ENCODE measurements at places on chromosomes 7 and 10.

- no peak for DNase-seq
These were observed 251.6 kb downstream of the GATA3 start for GRCh38 chr10:8305876-8306652.

GRCh38 chr10:13987446-13987845 is 343.3 kb downstream of the FRMD4A start:
- DNase-seq, result peak; percentile 57

GRCh38 chr7:128889121-128889520 is 21.4 kb downstream of the KCP start:
- DNase-seq, result no peak

DNA sequence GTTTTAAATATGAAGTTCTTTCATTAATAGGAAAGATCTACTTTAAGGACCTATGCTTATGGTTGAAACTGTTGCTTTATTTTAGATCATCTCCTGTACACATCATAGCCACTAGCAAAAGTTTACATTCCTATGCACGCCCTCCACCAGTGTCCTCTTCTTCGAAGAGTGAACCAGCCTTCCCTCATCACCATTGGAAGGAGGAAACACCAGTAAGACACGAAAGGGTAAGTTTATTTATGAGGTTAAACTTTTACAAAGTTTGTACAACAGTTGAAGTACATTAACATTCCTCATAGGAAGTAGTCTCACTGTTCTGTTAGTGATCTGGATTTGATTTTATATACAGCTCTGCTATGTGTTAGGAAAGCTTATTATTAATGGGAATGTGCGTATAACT is 16.9 kb downstream of the HBP1 start:
- DNase-seq, result no peak

DNA sequence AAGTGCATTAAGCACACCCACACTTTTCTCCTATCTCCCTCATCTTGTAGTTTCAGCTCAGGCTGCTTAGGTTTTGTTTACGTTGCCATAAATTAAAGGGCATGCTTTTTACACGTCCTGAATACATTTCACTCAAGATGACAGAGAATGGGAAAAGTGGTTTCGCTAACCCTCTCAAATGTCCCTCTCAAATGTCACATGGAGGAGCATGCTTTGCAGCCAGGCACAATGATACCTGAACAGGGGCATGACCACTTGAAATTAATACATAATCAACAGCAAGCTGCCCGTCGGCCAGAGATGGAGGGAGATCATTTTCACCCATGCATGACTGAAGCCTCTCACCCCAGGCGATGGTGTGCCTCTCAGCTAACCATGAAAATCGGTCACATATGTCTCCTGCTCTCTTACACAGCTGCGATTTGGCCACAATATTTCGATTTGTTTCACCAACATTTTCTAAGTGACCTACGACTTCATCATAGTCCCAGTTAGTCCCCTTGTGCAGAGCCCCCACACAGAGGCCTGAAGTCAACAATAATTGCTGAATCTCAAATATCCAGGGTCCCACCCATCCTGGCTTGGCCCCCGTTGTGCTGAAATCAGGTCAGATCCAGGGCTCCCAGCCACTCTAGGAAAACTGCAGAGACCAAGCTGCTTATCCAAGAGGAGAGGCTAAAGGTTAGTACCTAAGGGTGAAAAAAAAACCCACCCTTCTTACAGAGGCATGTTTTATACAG is 373.9 kb upstream of the NFE2L3 start:
- DNase-seq, result no peak

DNA sequence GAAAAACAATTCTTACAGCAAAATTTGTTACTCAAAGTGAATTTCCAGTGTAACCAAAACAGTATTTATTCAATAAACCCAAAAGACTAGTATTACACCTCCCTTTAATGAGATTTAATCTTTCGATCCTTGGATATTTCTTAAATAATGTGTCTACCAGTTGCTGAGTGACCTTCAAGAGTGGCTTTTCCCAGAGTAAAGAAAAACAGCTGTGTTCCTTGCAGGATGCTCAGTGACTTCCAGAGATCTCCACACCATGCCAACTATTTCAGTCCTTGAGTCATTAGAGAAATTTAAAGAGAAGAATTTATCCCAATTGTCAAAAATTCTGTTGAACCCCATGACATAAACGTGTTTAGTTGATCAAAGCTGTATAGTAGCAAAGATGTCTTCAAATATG is 44.0 kb downstream of the IMMP2L start:
- DNase-seq, result no peak

- no peak for DNase-seq
These were observed 45.2 kb upstream of the TMEM213 start for GRCh38 chr7:138752518-138753149.

GRCh38 chr7:27737616-27738015 is 2.3 kb upstream of the TAX1BP1 start:
- DNase-seq, result no peak

DNA sequence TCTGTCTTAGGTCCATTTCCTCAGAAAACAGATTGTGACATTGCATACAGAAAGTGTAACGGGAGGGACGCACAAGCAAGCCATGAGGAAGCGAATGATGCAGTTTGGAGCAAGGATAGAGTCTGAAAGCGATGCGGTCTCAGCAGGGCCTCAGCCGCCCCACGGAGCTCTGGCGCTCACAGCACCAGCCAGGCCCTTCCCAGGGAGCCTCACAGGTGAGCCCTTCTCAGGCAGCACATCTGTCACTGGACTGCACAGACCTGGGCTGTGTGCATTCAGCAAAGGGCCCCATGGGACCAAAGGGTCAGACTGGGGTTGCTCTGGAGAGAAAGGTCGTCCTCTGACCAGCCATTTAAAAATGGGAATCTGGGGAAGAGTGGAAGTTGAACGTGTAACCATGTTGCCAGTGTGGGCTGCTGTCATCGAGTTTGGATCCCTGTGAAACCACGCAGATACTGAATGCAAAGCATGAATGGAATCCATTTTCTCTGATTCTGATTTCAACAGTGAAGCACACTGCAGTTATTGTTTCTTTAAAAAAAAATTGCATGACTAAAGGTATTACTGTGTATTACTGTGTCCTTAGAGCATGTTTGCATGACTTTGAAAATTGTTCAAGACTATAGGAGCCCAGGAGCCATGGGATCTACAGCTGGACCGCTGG is 350.0 kb upstream of the AKR1E2 start:
- no peak for DNase-seq

DNA sequence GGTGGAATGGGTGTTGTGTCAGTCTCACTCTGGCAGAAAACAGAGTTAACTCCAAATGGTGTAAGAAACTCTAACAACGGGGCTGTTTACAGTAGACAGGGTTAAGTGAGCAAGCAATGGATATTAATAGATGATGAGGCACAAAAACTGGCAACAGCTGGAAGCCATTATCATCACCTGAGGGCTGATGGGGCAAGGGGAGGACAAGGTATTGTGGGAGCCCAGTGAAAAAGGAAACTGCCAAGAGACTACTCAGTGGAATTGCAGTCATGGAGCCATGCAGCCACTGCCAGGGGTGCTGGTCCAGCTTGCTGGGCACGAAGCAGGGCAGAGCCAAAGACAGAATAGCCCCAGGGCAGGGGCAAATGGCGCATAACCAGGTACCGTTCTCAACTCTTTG is 260.7 kb downstream of the BICC1 start:
- no peak for DNase-seq

GRCh38 chr7:86094166-86094669 is 549.5 kb upstream of the GRM3 start:
- DNase-seq, result no peak

- DNase-seq, result peak; percentile 73
These were observed at the start of gene MACROH2A2 for GRCh38 chr10:70052462-70053217. TSS of gene MACROH2A2 (plus strand) at chr10:70052846. CDS start at chr10:70075659, 22,813 bp downstream.

DNA sequence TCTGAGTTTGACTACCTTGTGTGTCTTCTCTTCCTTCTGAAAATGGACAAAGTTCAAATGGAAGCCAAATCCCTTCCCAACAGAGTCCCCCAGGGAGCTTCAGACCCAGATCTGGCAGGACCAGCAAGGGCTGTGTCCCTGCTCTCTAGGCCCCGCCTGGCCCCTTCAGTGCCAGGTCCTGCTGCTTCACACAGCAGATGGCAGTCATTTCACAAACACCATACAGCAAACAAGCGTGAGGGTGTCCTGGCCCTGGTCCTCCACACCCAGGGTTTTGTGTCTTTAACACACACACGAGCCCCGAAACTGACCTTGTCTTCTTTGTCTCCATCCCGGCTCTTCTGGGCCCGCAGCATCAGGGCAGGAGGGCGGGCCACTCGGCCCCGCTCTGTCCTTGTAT is 145.0 kb downstream of the TCERG1L start:
- no peak for DNase-seq

DNA sequence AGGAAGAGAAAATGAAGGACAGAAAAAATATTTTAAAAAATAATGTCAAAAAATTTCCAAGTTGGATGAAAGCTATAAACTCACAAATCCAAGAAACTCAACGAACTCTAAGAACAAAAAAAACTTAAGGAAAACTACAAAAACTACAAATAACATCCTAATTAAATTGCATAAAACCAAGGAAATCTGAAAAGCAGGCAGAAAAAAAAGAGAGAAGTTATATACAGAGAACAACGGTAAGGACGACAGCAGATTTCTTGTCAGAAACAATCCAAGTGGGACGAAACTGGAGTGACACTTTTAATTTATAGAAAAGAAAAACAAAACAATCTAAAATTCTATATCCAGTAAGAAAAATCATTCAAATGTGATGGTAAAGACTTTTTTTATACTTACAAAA is 122.2 kb upstream of the LYZL1 start:
- no peak for DNase-seq

DNA sequence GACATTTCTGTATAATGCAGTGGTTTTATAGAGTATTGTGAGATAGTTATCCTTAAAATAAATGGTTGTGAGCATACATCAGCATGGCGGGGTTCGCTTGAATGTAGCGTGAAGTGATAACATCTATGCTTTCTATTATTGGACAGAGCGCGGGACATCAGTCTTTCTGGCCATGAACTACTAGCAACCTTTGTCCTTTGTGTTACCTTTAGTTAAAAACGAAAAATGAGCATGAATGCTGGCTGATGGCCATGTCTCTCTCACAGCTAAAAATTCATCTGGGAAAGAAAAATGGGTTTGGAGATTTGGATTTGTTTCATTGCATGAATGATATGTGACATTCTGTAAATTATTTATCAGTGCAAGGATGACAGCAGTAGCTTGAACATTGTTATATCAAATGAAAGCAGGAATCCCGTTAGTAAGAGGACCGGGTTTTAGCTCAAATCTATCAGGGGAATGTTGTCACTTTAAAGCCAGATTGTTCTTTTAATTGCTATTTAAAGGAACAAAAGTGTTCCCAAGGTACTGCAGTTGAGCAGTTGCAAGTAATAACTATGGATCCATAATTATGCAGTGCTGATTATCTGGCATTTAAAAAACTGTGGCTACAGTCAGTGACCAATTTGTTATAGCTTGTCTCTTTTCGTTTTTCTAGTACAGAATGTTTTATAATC is 131.0 kb downstream of the KAT6B start:
- peak; percentile 11 for DNase-seq

DNA sequence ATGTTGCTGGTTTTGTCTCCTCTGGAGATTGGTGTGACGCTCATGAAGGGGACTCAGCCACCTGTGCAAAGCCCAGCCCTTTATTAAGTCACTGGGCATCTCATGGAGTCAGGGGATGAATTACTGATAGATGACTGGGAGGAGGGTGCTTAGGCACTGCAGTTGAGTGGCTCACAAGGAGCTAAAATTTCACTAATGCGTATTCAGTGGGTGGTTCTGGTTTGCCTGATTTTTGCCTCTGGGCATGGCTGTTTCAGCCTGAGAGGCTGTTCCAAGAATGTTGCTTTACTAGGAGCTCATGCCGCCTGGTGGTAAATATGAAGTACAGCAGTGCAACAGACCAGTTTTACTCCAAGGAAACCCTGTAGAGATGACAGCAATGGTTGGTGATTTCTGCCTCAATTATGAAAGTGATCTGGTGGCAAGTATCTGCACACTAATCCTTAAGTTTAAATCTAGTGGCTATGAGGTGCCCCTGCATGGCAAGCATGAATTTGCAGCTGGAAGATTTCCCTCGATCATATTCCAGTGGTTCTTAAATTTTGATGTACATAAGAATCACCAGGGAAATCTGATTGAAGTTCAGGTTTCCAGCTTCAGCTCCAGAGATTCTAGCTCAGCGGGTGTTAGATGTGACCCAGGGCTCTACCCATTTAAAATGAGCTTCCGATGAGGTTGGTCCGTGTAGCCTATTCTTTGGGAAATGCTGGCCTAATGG is 19.9 kb downstream of the ACTA2 start:
- peak; percentile 87 for DNase-seq

- DNase-seq, result peak; percentile 58
These were observed 148.0 kb downstream of the BICC1 start for GRCh38 chr10:58660575-58661255.

GRCh38 chr7:115632636-115633035 is 397.9 kb downstream of the TFEC start:
- DNase-seq, result no peak

- no peak for DNase-seq
These were observed 93.8 kb upstream of the GNA12 start for GRCh38 chr7:2937701-2938513.

DNA sequence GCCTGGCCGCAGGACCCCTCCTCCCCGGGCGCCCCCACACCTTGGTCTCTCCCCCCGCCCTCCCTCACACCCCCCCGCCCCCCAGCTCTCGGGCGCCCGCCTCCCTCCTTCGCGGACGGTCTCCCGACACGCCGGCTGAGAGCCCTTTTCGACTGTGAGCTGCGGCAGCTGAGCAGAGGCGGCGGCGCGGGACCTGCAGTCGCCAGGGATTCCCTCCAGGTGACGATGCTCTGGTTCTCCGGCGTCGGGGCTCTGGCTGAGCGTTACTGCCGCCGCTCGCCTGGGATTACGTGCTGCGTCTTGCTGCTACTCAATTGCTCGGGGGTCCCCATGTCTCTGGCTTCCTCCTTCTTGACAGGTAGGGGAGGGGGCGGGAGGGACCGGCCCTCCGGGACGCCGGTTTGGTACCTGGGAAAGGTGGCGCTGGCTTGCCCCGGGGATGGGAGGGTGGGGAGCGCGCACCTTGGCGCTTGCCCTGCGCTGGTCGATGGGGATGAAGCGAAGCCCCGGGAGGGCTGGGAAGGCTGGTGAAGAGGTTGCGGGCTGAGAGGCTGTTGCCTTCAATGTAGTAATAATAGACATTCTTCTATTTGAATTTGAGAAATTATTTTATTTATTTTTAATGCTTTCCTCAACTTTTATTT is at the start of gene BMPER:
Gene BMPER (plus strand): TSS at position 151 of the 644 bp plus-strand sequence. CDS start 75 bp downstream, at position 226.
- no peak for DNase-seq

DNA sequence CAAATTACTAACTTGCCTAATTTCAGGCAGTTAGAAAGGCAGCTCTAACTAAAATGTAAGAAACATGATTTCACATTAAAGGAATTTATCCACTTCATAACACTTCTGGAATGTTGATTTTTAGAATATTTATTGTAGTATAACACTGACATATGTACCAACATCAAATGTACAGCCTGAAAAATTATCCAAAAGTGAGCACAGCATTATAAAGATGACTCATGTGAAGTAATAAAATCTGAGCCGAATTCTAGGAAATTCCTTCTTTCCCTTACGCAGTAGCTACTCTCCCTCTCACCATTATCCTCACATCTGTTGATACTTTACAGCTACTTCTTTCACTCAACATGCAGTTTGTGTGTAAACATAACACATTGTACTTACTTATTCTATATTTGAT is 610.6 kb downstream of the ZWINT start:
- DNase-seq, result no peak

GRCh38 chr7:129341212-129341611 is 93.0 kb upstream of the STRIP2 start:
- DNase-seq, result no peak

Measured in cardiac fibroblast (primary cell).